ENCODE measurements at places on chromosomes 11 and 22.
A peak's percentile ranks its signal among the peaks of the same experiment; 100 is the strongest.

- DNase-seq, result no peak
These were observed 77.8 kb downstream of the BUD13 start for GRCh38 chr11:116694815-116695590.

- no peak for DNase-seq
These were observed 2.5 kb downstream of the RHBDD3 start for GRCh38 chr22:29265305-29265704.

- peak; percentile 58 for DNase-seq
These were observed 2.4 kb upstream of the MUC2 start for GRCh38 chr11:1072116-1072820.

- no peak for DNase-seq
These were observed 5.1 kb upstream of the CHST1 start for GRCh38 chr11:45670386-45671135.

- DNase-seq, result no peak
These were observed 17.0 kb downstream of the TRIM29 start for GRCh38 chr11:120120805-120121335.

DNA sequence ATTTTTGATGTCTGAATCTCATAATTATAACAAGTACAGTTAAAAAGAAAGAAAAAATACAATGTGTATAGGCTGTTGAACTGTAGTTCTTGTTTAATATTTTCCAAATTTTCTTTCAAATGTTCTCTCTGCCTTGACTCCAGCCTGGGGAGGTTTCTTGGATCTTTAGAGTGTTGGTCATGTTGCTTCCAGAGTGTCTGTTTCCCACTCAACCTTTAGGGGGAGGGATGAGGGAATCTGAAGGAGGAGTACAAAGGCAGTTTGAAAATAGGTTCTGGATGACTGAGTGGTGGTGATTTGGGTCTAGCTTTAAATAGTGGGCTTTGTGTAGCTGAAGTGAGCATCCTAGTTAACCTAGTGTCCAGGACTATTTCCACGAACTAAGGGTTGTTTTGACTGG is 2.0 kb downstream of the CTNND1 start:
- DNase-seq, result peak; percentile 58

GRCh38 chr11:23123753-23124152 is 263.5 kb upstream of the CCDC179 start:
- peak; percentile 40 for DNase-seq

DNA sequence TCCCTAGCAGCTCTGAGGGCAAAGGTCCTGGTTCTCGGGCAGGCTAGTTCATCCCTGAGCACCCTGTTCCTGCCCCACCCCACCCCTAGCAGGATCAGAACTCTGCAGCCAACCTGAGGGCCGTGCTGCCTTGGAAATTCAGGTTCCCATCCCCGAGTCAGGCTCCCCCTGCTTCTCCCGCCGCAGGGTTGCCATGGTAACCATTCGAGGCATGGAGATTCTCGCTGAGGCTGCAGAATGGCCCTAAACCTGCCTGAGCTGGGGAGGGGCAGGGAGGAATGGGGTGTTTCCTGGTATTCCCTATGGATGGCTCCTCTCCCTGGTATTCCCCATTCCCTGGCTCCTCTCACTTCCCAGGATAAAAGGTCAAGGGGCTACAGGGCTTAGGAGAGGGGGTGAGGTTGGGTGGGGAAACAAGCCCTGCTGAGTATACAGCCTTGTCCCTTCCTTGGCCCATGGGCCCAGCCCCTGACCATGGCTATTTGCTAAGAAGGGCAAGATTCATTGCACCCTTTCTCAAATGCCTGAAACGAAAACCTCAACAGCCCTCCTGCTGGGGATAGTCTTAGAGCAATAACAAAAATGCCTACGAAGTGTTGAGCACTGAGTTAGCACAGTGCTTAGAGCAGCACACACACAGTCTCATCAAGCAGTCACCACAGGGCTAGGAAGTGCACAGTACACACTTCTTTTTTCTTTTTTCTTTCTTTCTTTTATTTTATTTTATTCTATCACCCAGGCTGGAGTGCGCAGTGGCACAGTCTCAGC is 58.7 kb downstream of the CHST1 start:
- no peak for DNase-seq

GRCh38 chr11:69817265-69818230 is 1.7 kb downstream of the FGF3 start:
- no peak for DNase-seq

DNA sequence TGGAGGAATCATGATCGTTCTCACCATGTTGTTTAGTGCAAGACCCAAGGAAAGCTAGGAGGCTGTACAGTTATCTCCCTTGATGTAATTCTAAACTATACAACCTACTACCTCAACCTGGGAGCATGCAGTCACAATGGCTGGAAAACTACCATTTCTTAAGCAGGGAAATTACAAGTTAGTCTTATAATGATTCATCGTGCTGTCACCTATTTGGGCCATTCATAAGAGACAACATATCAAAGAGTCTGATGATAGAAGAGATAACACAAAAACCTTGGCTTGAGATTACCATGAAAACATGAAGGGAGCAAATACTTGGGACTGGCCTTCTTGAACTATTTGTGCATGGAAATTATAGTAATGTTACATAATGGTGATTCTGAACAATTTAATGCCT is 30.5 kb upstream of the BLID start:
- no peak for DNase-seq

DNA sequence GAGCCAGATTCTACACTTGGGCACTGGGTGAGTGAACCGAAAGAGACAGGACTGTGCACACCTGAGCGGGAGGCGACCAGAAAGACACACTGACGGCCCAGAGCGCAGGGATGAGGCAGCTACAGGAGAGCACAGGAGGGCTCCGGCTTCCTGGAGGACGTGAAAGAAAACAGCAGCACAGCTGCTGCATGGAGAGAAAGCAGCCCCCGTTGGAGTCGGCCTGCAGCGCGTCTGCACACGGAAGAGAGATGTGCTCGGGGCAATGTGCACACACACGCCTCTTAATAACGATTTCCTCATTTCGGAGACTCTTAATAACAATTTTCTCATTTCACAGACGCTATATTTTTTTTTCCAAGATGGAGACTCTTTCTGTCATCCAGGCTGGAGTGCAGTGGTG is 160.4 kb downstream of the CTTN start:
- no peak for DNase-seq

DNA sequence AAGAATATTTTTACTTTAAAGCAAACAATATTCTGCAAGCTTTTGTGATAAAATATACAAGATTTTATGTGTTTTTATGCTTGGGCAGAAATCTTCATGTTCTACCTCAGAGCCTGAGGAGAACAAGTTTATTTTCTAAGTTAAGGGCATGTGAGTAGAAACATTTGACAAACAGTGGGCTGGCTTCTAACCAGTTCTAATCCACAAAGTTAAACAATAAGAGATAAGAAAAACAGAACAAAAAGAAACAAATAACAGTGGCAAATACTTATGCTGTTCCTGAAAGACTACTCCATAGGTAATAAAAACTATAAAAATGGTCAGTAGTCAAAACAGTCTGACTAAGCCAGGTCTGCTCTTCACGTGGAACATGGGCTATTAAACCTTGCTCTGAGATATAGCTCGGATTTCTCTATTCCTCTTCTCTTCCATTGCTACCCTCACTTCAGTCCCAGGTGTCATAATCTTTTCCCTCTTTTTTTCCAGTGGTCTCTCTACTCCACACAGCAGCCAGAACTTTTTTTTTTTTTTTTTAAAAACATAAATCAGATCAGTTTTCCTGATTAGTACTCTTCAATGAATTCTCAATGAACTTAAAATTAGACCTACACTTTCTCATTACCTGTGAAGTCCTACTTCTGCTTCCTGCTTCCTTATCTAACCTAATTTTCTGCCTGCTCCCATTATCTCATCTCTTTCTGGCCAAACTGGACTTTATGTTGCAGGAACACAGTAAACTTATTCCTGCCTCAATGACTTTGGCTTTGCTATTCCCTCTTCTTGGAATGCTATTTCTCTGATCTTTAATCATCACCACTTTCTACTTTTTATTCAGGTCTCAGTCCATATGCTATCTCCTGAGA is 671.1 kb upstream of the CCDC90B start:
- peak; percentile 6 for DNase-seq

- DNase-seq, result peak; percentile 68
These were observed 30.4 kb downstream of the NEAT1 start for GRCh38 chr11:65452806-65453490.

- DNase-seq, result no peak
These were observed 1176.4 kb downstream of the BRD1 start for GRCh38 chr22:48651036-48651890.

- DNase-seq, result no peak
These were observed 26.1 kb upstream of the MICAL2 start for GRCh38 chr11:12084256-12084655.

DNA sequence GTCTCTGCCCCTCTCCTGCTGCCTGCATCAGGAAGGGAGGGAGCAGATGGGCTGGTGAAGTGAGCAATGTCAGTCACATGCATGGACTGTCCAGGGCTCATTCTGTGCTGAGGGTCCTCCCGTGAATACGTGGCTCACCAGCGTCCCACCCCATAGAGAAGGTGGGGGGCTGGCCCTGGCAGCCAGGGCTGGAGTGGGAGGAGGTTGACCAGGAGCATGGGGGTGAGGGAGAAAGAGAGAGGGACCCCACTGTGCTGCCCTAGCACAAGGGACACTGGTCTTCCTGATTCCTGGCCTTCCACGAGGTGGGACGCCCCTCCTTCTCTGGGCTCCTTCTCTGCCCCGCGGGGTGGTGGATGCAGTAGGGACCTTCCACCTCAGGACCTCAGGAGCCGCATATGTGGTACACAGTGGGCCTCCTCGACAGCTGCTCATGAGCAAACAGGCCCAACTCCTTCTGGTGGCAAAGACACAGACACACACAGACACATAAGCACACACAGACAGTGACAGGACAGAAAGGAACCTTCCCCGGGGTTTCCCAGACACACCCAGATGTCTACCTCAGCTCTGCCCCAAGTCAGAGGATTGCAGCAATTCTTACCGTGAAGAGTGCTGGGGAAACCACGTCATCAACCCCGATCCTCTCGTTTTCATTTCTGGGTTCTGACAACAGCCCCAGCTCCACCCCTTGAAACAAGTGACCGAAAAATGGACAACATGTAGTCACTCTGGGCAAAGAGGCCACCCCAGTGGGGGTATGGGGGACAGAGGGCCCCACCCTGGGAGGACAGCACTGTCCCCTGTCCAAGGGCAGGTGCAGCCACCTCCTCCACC is 3.6 kb upstream of the APOBEC3A start:
- DNase-seq, result no peak

GRCh38 chr11:28274216-28274615 is 166.0 kb downstream of the METTL15 start:
- no peak for DNase-seq

DNA sequence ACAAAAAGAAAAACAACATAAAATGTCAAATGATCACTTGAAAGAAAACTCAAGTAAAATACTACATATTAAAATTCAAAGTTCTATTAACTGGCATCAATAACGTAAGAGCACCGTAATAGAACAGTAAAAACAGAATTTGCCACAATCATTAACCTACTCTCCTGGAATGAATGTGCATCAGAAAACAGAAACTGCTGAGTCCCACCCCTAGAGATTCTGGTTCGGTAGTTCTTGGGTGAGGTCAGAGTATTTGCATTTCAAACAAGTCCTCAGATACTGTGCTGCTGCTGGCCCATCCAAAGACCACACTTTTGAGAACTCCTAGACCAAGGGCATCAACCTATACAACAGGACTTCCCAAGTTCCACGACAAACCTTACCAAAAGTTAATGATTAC is 23.5 kb downstream of the PITPNB start:
- DNase-seq, result no peak

DNA sequence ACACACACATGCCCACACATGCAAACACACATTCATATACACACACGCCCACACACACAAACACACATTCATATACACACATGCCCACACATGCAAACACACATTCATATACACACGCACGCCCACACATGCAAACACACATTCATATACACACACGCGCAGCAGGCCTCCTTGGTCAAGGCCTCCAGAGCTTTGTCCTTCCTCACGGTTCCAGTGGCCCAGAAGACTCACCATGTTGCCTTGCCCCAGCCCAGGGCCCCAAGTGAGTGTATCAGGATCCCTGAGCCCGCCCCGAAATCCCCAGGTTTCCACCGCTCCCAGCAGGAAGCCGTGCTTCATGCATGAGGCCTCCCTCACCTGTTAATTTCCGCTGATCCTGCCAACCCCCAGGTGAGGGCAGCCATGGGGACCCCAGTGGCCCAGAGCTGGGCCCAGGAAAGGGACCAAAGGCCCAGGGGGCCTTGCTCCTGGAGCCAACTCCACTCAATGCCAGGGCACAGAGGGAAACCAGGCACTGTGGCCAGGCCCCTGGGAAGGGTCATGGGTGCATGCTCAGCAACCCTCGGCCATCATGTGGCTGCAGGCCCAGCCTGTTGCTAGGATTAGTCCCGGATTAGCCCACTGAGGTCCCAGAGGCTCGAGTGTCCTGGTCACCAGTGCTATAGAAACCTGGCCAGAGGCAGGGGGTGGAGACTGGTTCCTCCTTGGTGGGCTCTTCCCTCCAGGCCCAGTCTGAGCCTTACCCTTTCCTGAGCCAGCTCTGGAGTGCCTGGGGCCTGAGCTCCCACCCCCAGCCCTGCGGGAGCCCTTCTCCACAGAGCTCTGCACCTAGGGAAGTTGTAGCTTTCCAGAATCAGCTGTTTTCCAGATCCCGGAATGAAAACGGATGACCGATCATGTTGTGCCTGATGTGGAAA is 34.4 kb downstream of the IGF2 start:
- no peak for DNase-seq

DNA sequence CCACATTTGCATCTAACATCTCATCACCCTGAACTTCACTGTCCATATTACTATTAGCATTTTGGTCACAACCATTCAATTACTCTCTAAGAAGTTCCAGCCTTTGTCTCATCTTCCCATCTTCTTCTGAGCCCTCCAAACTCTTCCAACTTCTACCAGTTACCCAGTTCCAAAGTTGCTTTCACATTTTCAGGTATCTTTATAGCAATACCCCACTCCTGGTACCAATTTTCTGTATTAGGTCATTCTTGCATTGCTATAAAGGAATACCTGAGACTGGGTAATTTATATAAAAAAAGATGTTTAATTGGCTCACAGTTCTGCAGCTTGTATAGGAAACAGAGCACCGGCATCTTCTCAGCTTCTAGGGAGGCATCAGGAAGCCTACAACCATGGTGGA is 64.7 kb upstream of the ARHGAP42 start:
- no peak for DNase-seq

DNA sequence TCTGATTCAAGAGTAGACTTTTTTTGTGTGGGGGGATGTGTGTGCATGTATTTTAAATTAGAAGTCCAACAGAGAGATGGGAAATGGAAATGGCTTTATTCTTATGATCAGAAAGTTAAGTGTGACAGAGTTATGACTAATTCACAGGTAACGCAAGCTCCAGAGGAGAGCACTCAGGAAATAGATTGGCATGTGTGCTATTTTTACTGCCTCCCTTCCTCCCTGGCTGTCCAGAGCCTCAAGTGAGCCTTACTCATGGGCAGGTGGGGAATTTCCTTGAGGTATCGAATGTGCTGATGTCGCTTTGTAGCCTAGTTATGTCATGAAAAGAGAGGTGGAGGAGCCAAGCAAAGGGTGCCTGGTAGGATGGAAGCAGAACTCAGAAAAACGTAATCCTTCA is 70.3 kb upstream of the BDNF start:
- DNase-seq, result no peak

DNA sequence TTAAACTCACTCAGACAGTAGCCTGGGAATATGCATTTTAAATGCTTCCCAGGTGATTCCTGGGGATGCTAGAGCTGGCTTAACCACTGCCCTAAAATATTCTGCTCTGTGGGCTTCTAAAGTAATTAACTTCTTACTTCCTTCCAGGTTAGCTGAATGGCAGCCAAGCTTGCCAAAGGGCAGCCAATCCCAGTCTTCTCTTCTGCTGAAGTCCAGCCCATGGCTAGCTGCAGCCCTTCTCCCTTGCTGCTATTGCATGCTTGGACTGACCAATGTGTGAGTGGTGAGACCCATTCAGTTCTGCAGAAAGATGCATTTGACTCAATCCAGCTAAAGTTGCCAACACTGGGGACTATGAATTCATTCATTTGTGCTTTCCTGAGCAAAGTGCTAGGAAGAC is 411.9 kb downstream of the SOX6 start:
- DNase-seq, result no peak
